HCT116 (cell line): ENCODE measurements at places on chromosomes 12 and 14. TPM values are rescaled to one million over a fixed set of nuclear protein-coding genes. Genes with fewer than 3 reads are reported as not detected.

- peaks cover 12% of the 10 kb centered on the region; the same call in 1 of the 2 replicates for H3K27me3 ChIP-seq
- no peak overlapping the region for H3K4me3 ChIP-seq
- DNase-seq, result no peak
- no peaks in the 10 kb centered on the region for H3K36me3 ChIP-seq
- H3K27ac ChIP-seq, result no peak overlapping the region
- H3K4me1 ChIP-seq, result peaks cover 18% of the 10 kb centered on the region
Observed at GRCh38 chr14:98949481-98950135, 322.4 kb downstream of the BCL11B start.

- H3K4me3 ChIP-seq, result no peak overlapping the region
- H3K27me3 ChIP-seq, result no peaks in the 10 kb centered on the region
- DNase-seq, result peak; percentile 16
- no peaks in the 10 kb centered on the region for H3K36me3 ChIP-seq
- no peaks in the 10 kb centered on the region for H3K4me1 ChIP-seq
- H3K27ac ChIP-seq, result no peak overlapping the region
Observed at GRCh38 chr12:79897617-79898016, 37.3 kb downstream of the PPP1R12A start.

DNA sequence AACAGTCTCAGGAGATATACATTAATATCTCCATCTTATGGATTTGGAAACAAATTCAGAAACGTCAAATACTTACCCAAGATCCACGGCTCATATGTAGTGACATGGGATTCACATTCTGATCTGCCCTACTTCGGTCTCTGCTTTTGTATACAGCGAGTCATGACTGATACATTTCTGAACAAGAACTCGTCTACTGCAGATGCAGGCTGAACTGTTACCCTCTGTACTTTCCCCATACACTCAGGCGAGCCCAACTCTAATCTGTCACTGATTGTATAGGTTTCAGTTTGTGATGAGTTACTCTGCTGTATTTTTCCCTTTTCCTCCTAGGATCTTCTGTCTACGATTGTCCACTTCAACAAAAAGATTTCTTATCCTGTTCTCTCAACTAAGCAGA lies 441.6 kb downstream of the CCDC91 start:
- no peak for DNase-seq
- H3K27me3 ChIP-seq, result no peaks in the 10 kb centered on the region
- H3K4me3 ChIP-seq, result no peak overlapping the region
- no peaks in the 10 kb centered on the region for H3K4me1 ChIP-seq
- H3K36me3 ChIP-seq, result no peaks in the 10 kb centered on the region

DNA sequence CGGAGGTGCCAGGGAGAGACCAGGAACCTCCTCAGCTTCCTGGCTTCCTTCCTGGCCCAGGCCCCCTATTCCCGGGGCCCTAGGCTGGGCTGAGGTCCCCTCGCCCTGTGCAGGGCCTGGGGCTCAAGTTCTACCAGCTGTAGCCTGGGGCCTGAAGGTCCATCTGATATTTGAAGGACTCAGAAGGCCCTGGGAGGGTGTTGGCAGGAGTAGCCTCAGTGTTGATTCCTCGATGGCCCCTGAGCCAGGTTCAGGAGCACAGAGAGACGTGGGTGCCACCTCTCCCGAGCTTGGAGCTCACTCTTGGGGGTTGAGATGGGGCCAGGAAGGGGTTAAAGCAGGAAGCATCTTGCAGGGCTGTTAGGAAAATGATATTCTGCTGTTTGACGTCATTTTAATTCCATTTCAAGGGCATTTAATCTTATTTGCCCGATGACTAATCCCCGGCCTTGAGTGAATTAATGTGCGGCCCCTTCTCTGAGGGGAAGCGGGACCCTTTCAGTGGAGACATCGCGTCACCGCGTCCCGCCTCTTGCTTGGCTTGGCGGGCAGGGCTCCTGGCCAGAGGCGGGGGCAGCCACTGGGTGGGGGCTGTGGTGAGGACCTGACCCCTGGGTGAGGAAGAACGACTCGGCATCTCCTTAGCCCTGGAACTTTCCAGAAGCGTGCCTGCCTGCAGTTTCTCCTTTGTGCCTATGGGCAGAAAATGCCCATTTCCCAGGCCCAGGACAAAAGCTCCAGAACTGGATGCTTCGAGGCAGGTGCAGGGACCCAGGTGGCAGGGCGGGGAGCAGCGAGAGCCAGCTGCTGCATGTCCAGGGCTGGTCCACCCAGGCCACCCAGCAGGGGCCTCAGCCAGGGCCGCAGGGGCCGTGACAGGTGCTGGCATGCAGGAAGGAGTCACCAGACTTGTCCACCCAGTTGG lies 158.3 kb downstream of the KIF26A start:
- no peak overlapping the region for H3K4me3 ChIP-seq
- H3K27me3 ChIP-seq, result no peaks in the 10 kb centered on the region
- no peak overlapping the region for H3K27ac ChIP-seq
- no peak for DNase-seq

DNA sequence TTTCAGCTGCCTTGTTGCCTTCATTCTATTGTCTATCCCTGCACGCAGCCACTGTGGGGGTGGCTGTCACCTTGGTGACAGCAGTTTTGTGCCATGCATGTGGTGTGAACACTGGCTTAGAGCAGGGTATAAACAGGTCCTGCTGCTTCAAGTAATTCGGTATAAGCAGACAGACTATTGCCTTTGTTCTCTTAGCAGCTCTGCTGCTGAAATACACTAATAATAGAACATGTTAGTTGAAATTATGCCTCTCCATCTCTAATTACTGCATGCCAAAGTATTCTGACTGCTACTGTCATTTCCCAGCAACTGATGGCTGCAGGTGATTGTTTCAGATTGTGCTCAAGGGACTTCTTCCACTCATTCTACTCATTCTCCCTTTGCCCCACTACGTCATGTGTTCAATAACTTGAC lies 34.6 kb downstream of the PTPRO start:
- no peaks in the 10 kb centered on the region for H3K36me3 ChIP-seq
- H3K27me3 ChIP-seq, result peaks cover 31% of the 10 kb centered on the region
- no peak overlapping the region for H3K4me3 ChIP-seq
- H3K27ac ChIP-seq, result no peak overlapping the region
- DNase-seq, result no peak

- H3K4me1 ChIP-seq, result no peaks in the 10 kb centered on the region
- no peak overlapping the region for H3K4me3 ChIP-seq
- H3K27me3 ChIP-seq, result no peaks in the 10 kb centered on the region
- no peak overlapping the region for H3K27ac ChIP-seq
Observed at GRCh38 chr12:129610601-129611120, 293.2 kb downstream of the TMEM132D start.

GRCh38 chr12:51393676-51394545 lies 2.7 kb upstream of the GALNT6 start:
- no peak overlapping the region for H3K27ac ChIP-seq
- DNase-seq, result no peak
- H3K4me1 ChIP-seq, result peaks cover 5% of the 10 kb centered on the region; the same call in 1 of the 2 replicates
- H3K36me3 ChIP-seq, result no peaks in the 10 kb centered on the region

DNA sequence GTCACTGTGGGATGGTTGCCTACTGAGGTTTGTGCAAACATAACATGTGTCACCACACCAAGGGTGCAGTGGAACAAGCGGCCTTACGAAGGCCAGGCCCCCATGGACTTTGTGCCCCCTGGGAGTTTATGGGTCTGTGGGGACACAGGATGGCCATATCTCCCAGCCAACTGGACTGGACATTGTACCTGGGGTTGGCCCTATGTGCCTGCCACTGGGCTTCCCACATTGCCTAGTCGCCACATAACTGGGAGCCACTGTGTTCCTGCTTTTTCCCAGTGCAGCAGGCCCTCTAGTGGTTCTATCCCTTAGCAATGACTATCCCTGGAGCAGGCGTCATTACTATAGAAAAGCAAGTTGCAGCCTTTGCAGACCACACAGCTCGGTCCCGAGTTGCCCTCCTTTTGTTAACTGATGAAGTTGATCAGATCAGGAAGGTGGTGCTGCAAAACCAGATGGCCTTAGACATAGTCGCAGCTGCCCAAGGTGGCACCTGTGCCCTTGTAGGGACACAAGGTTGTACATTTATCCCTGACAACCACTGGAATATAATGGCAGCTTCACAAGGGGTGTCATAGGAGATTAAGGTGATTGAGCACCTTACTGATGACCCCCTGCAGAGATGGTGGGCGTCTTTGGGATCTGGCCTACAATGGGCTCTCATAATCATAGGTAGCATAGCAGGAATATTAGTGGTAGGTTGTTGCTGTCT lies 15.2 kb upstream of the RNASE12 start:
- no peaks in the 10 kb centered on the region for H3K36me3 ChIP-seq
- no peak overlapping the region for H3K27ac ChIP-seq
- DNase-seq, result no peak

GRCh38 chr12:8553088-8553627 lies 12.5 kb upstream of the CLEC4E start:
- DNase-seq, result no peak
- H3K36me3 ChIP-seq, result no peaks in the 10 kb centered on the region
- peaks cover 7% of the 10 kb centered on the region for H3K4me1 ChIP-seq
- H3K27me3 ChIP-seq, result no peaks in the 10 kb centered on the region
- H3K27ac ChIP-seq, result no peak overlapping the region
- H3K4me3 ChIP-seq, result no peak overlapping the region

DNA sequence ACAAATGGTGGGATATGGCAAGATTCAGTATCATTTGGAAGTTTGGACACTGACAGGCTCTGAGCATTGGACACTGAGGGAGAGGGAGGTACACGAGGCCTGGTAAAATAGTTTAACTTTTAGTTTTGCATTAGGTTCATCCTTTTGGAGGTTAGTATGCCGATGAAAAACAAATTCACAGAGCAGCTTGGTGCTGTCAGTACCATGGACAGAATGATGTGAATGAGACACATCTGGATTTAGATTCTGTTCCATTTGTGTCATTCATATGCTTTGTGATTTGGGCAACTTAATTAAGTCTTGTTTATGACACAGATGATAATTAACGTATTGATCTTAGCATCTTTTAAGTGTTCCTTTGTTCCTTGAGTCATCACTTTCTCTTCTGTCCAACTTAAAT lies 33.7 kb downstream of the GPHN start:
- DNase-seq, result no peak
- no peak overlapping the region for H3K4me3 ChIP-seq
- no peak overlapping the region for H3K27ac ChIP-seq
- H3K27me3 ChIP-seq, result no peaks in the 10 kb centered on the region

- H3K27me3 ChIP-seq, result no peaks in the 10 kb centered on the region
- H3K4me3 ChIP-seq, result no peak overlapping the region
- no peaks in the 10 kb centered on the region for H3K4me1 ChIP-seq
- H3K36me3 ChIP-seq, result no peaks in the 10 kb centered on the region
Observed at GRCh38 chr12:29253906-29254625, 105.0 kb downstream of the FAR2 start.

GRCh38 chr12:129604506-129604905 lies 299.3 kb downstream of the TMEM132D start:
- no peaks in the 10 kb centered on the region for H3K4me1 ChIP-seq
- DNase-seq, result no peak
- H3K27me3 ChIP-seq, result no peaks in the 10 kb centered on the region
- H3K27ac ChIP-seq, result no peak overlapping the region
- H3K36me3 ChIP-seq, result no peaks in the 10 kb centered on the region

DNA sequence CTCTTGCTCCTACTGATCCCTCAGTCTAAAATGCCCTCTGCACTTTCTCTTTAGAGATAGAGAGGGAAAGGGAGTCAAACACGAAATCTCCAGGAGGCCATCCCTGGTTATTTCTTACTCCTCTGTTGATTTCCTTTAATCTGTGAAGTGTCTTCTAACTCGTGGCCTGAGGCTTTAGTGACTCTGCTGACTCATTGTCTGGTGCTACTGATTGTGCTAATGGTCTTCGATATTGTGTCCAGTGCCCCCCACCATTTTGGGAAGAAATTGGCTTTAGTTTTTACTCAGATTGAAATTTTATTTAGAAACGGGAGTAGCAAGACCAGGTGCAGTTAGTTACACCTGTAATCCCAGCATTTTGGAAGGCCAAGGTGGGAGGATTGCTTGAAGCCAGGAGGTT lies 839 bp downstream of the CLEC9A start:
- H3K27ac ChIP-seq, result no peak overlapping the region
- no peaks in the 10 kb centered on the region for H3K36me3 ChIP-seq
- no peaks in the 10 kb centered on the region for H3K4me1 ChIP-seq
- no peaks in the 10 kb centered on the region for H3K27me3 ChIP-seq
- H3K4me3 ChIP-seq, result no peak overlapping the region

DNA sequence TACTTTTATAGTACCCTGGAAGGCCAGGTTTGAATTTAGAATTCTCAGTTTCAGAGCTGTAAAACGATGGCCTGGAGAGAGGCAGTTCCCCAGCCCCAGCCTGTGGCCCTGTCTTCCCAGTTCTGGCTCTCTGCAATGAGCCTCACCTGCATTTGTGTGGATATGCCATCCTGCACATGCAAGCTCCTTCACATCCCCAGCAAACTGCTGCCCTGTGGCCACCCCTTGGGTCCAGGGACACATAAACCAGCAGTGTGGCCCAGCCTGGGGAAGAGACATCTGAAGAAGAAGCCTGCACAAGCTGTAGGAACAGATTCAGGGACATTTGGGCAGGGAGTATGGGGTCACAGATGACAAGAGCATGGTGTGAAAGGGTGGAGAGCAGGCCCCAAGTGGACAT lies 174.3 kb upstream of the CRY1 start:
- H3K27ac ChIP-seq, result no peak overlapping the region
- no peak overlapping the region for H3K4me3 ChIP-seq
- H3K4me1 ChIP-seq, result no peaks in the 10 kb centered on the region

- H3K27ac ChIP-seq, result peak overlapping the region; percentile 65
- H3K36me3 ChIP-seq, result peaks cover 15% of the 10 kb centered on the region; the same call in 1 of the 2 replicates
- DNase-seq, result no peak
Observed at GRCh38 chr12:68746572-68747180, 700 bp downstream of the SLC35E3 start.

GRCh38 chr14:81260732-81261131 lies 40.0 kb upstream of the GTF2A1 start:
- H3K4me1 ChIP-seq, result no peaks in the 10 kb centered on the region
- H3K4me3 ChIP-seq, result no peak overlapping the region
- no peak overlapping the region for H3K27ac ChIP-seq
- DNase-seq, result no peak
- no peaks in the 10 kb centered on the region for H3K36me3 ChIP-seq
- H3K27me3 ChIP-seq, result no peaks in the 10 kb centered on the region

DNA sequence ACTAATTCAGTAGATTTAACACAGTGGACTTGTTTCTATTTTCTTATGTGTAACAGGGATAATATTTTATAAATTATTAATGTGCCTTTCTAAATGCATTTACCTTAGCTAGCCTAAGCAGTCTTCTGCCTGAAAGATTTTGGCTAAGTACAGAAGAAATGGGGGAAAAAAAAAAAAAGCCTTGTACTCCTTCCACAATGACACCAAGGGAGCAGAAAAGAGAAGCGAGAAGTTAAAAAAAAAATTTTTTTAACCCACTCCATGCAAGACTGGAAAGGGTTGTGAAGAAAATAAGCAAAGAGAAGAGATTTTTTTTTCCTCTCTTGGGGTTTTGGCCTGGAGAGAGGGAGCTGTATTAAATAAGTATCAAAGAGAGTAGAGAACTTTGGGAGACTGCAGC lies 28.7 kb downstream of the NELL2 start:
- no peak overlapping the region for H3K27ac ChIP-seq
- H3K27me3 ChIP-seq, result no peaks in the 10 kb centered on the region
- no peaks in the 10 kb centered on the region for H3K36me3 ChIP-seq
- no peaks in the 10 kb centered on the region for H3K4me1 ChIP-seq
- no peak overlapping the region for H3K4me3 ChIP-seq
- no peak for DNase-seq

YEATS4 gene
- total RNA-seq, result 32.0 TPM

MANSC4 gene
- not detected for total RNA-seq

GPR84 gene
- not detected for total RNA-seq

TAS2R46 gene
- 0.42 TPM for total RNA-seq

CELA1 gene
- not detected for total RNA-seq

MAP3K9 gene
- total RNA-seq, result 11.7 TPM

PLEKHG7 gene
- not detected for total RNA-seq
